ENCODE measurements at places on chromosomes 3 and 15.
A peak's percentile ranks its signal among the peaks of the same experiment; 100 is the strongest.

GRCh38 chr3:188090620-188091309, 63.2 kb upstream of the LPP start:
- DNase-seq: no peak

- DNase-seq: no peak
Observed at GRCh38 chr3:14397531-14397930, 4.9 kb upstream of the SLC6A6 start.

DNA sequence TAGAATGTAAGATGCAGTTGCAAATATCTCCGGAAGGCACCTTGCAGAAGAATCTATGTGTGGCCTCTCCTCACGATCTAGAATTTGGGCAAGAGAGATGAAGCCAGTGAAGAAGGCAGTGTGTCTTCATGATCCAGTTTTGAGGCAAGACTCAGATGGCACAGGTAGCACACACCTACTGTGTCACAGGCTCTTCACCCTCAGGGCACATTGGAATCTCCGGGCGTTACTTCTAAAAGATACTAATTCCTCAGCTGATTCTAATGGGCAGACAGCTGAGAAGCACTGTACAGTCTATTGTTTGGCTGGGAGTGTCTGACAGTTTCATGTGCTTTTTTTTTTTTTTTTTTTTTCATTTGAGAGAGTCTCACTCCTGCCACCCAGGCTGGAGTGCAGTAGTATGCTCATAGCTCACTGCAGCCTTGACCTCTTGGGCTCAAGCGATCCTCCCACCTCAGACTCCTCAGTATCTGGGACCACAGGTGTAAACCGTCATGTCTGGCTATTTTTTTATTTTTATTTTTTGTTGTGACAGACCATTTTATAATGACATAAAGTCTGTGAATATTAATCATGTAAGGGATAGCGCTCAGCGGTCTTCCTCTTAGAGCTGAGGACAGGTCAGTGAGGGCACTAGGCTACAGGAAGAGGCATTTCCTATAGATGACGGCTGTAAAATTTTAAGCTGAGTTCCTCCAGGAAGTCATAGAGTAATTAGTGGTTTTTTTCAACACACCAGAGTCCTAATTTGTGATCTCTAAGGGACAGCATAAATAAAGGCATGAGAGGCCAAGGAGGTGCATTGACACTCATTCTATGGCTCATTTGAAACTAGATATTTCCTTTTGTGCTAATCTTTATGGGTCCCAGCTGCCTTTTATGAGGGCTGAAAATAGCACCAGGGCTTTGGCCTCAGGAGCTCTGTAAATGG, 4.0 kb downstream of the C3orf52 start:
- DNase-seq: no peak

DNA sequence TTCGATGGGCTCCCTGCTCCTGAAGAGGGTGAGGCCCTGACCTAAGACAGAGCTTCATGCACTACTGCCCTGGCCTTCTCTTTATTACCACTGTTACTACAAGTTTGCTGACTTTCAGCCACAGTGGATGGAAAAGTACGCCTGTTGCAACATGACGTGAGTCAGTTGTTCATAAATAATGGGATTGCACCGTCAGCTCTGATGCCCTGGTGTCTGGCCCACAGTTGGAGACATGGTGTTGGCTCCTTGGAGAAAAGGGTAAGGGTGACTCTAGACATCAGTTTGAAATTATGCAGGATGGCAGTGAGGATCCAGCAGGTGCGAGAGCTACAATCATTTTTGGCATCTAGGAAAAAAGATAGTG, 5.5 kb downstream of the PAQR5 start:
- no peak for DNase-seq

GRCh38 chr15:71800835-71801745, 9.3 kb upstream of the NR2E3 start:
- DNase-seq: no peak

- DNase-seq: peak; percentile 44
Observed at GRCh38 chr3:58585005-58585786, 8.0 kb upstream of the FAM107A start.

GRCh38 chr15:62942428-62942827, 100.1 kb upstream of the TPM1 start:
- DNase-seq: no peak

DNA sequence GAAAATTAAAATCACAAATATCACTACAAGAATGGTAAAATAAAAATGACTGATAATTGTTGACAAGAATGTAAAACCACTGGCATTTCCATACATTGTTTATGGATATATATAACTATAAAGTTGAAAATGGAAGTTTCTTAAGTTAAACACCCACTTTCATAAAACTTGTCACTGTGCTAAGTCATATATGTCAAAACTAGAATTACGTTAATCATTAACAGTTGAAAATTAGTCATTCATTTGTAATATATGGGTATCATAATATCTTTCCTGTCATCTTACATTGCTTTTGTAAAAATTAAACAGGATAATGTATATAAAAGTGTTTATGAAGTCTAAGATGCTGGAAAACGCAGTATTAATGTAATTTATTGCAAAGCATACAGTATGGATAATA, 1398.6 kb upstream of the ALCAM start:
- DNase-seq: no peak
